ENCODE measurements at places on chromosomes 3 and 15.

- no peak for DNase-seq
These were observed 392.8 kb downstream of the TIGIT start for GRCh38 chr3:114686621-114687020.

- DNase-seq: no peak
These were observed 595.2 kb upstream of the TBL1XR1 start for GRCh38 chr3:177792311-177793030.

DNA sequence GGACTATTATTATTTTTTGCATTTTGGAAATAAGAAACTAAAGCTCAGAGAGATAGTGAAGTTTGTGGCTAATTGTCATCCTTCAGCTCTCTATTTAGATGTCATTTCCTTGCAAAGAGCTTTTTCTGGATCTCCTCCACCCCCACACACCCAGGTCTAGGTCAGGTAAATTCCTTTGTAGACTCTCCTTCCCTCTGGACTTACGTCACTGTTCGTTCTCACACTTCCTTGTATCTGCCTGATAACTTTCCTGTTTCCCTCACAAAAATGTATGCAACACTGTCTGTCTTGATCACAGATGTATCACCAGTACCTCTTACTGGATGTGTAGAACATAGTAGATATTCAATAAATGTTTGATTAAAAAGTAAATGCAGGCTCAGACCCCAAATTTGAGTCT, 6.1 kb upstream of the MB21D2 start:
- no peak for DNase-seq

DNA sequence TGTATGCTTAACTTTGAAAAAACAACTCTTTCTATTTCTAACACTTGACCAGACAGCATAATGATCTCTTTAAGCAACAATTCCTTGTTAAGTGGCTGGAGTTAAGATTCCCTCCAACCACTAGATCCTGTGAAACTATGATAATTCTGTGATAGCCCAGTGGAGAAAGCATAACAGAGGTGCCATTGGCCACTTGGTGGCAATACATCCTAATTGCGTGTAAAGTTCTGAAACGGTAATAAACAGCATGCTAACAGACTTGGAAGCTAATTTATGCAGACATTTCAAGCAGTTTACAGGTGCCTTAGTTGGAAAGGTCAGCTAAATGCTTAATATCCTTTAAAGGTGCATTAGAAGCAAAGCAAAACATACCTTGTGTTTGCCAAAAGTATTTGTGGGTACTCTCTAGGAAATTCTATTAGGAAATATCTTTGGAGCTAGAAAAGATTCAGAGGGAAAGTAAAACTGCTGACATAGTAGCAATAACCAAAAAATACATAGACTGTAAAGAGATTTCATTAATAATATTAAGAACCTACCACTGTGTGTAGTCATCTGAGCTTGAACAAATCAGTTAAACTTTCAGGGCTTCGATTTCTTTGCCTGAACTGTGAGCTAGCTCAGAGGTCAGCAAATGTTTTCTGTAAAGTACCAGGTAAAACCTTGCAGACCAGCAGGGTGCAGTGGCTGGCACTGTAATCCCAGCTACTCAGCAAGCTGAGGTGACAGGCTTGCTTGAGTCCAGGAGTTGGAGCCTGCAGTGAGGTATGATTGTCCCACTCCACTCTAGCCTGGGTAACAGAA, 19.0 kb upstream of the CSTA start:
- no peak for DNase-seq

DNA sequence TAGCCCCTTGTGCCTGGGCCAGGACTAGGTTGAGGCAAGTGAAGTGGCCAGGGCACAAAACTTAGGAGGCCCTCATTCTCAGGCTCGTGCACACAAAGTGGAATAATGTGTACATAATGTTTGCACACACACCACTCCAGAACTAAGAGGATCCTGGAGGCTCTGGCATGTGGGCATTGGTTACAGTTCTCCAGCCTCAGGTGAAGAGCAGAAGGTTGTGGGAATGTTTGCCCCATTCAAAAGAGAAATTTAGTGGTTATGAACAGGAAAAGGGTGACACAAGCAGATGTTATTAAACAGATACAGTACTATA, 31.3 kb downstream of the ASB7 start:
- no peak for DNase-seq

GRCh38 chr3:72890166-72890925, 2.5 kb downstream of the GXYLT2 start:
- DNase-seq: no peak

- no peak for DNase-seq
These were observed 4.8 kb downstream of the SEMA4B start for GRCh38 chr15:90205886-90206285.

DNA sequence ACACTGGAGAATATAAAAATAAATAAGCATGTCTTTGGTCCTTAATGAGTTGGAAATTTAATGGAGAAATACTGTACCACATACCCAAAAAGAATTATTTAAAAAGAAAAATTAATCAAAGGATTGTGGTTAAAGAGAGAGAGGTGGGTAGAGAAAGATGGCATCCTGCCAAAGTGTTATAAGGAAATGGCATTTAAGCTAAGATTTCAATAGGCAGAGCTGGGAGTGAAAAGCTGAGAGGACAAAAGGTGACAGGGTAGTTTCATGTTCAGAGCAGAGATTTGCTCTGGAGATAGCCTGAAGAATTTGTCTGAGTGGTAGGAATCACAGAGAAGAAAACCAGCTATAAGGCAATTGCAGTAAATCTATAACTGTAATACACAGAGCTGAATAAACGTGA, 181.0 kb downstream of the SI start:
- no peak for DNase-seq

DNA sequence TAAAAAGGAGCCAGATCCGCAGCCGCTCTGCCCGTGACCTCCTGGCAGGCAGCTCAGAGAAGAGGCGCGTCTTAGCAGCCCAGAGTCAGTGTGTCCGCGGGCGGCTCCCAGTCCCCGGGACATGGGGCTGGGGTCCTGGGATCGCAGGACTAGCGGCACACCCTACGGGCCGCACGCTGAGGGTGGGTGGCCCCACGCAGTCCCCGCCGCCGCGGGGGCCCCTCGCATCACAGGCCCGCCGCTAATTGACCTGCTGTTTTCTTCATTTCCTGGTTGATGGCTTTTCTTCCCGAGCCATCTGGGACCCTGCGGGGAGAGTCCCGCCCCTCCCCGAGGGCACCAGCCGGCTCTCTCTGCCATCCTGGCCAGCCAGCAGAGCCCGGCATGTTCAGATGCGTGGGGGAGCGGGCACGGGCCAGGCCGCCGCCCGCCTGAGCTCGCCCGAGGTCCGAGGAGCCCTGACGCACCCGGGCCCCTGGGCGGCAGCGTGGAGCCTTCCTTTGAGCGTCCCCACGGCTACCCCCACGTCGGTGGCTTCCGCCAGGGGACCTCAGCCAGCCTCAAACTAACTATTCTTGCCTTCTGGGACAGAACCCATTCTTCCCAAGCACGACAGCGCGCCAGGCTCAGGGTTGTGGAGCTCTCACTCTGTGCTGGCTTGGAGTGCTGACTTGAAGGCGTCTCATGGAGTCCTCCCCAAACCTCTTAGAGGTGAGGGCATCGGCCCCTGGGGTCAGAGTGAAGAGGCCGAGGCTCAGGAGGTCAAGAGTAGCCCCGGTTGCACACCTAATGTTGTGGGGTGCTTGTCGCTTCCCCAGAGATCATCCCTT, 34.6 kb upstream of the CACNA2D3 start:
- no peak for DNase-seq

DNA sequence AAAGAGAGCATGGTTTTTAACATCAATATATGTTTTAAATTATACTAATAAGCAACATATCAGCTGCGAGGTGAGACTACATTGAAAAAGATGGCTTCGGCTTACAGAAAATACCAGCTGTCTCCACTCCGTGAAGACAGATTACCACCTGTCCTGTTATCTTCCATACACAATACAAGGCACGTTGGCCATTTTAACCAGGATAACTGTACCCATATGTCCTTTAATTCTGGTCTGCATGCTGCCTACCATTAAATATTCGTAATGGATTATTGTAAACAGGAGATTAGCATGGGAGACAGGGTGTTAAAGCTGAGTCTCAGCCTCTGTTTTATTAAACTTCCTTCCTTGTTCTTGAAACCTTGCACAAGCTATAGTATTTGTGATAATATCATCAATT, 855.5 kb downstream of the ROBO1 start:
- no peak for DNase-seq

DNA sequence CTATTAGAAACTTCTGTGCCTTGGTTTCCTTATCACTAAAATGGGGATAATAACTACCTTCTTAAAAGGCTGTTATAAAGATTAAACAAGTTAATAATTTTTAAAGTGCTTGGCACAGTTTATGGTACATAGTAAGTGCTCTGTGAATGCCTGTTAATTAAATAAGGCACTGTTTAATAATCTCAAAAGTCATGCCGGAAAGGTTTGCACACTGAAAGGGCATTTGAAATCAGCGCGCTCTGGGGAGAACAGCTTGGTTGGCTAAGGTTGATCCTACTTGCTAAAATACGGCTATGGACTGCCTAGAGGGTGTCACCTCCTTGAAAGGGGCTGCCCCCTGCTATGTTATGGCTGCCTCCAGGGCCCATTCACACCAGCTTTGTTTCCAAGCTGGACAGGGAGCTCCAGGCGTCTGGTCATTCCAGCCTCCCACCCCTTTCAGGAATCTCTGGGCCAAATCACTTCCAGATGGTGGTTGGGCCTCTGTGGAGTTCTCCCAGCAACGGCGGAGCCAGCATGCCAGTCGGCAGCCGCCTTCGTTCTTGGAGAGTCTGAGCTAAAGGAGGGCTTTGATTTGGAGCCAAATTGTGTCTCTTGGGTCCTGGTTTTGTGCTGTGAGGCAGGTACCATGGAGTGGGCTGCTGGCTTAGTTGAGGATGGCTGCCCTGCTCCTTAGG, 5.9 kb downstream of the FLNB start:
- DNase-seq: no peak

DNA sequence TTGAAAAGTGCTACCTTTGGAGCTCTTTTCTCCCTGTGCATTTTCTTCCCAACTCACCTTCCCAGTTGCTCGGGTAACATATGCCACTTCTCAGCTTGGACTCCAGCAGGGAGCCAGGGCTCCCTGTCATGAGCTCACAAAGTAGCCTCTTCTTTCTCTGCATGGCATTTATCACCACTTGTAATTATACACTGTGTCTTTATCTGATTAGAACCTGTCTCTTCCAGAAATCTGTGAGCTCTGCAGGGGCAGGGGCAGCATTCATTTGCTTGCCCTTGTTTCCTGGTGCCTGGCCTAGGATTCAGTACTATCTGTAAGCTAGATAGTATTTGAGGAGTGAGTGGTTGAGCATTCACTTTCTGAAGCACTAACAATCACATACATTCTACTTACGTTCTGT, 100.9 kb downstream of the CLSTN2 start:
- no peak for DNase-seq

DNA sequence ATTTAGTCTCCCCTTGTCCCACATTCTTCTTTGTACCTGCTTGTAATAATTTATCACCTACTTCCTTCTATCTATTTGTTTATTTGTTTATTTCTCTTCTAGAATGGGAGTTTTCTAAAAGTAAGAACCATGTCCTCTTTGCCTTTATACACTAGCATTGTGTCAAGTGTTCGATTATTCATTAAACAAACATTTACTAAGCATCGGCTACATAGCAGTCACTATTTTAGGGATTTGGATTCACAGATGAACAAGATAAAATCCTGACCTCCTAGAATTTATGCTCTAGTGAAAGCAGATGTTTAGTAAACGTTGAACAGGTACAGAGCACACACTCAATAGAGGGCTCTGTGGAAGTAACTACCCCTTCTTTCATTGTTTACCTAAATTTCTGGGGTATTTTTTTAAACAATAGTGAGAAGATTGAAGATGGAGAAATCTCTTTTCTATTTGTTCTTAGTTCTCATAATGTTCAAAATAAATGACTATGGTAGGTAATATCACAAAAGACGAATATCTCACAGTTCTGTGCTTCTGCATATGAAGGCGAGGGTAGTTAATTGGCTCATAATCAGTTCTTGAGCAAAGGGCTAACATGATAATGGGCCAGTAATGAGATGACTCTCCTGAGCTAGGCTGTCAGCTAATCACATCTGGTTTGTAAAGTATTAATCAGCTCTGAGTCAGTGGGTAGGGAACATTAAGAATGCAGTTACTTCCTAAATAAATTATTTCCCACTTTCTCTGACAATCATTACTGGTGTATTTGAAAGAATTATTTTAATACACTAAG, 111.9 kb downstream of the SLC9A9 start:
- no peak for DNase-seq

DNA sequence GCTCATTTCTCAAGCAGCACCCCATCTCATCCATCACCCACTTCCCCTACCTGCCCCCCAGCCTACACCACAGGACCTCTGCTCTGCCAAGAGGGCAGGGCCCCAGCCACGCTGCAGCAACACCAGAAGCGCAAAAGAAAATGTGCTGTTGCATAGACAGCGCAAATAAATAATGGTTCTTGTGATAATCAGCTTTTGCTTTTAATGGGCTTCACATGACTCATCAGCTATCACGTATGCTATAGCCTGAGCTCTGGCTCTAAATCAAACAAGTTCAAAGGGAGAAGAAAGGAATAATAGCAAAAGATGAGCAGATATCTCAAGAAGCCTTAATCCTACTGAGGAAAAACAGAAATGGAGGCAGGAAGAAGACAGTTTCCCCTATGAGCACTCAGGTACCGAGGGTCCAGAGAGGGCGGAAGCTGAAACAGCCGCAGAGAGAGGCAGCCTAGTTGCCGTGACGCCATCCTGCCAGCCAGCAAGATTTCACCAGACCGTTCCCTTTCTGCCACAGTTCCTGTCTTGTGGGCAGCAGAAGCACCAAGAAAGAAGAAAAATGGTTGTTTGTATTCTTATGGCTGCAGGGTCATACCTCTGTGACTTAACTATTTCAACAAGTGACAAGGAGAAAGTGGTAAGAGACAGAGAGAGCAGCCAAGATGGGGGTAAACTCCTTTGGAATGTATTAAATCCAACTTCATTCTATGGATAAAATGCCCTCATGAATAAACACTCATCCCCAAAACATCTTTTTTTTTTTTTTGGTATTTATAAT, 22.0 kb downstream of the RAB27A start:
- DNase-seq: no peak

- no peak for DNase-seq
These were observed 139.8 kb downstream of the OPA1 start for GRCh38 chr3:193732827-193733226.

DNA sequence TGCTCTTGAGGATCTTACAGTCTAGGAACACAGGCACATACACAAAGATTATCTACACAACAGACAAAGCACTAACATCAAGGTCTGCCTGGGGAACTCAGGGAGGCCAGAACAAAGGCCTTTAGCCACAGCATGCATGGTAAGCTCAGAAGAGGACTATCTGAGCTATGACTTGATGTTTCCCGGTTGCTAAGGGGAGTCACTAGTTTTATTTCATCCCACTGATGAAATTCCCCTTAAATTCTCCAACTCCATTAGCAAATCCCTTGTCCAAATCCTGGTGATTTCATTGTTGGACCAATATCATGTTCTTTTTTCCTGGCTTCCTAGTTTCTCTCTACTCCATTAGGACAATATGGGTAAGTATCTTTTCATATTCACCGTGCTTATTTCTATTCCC, 23.3 kb downstream of the FBN1 start:
- no peak for DNase-seq

DNA sequence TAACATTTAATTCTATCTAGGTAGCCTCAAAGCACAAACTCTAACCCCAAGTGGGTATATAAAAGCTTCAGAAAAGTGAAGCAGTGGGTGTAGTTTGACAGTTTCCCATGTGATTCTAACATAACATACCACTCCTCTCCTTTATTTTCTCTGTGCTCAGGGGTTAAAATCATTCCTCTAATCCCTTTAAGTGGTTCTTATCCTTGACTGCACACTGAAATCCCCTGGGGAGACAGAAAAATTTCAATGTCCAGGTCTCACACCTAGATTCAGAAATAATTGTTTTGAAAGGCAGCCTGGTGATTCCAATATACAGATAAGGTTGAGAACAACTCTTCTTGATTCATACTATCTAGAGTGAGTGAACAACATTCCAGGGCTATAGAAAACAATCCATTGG, 986.4 kb downstream of the ROBO1 start:
- DNase-seq: no peak
